ENCODE measurements at places on chromosomes 6 and 20.

DNA sequence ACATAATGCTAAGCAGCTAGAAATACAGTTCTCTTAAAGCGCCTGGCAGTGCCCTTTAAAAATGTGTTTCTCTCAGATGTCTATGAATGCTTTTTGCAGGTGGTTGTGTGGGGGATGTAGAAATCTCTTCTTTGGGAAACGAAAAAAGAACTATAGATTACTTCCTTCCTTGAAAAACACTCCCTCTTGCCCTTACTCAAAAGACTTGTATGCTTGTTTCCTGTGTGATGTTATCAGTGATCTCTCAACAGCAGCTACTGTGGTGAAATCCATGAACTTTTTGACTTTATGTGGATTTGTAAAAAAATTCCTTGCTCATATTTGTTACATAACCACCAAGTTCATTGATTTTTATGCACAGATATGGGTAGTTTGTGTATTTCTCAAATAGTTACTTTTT, 916.5 kb downstream of the QKI start:
- no peak for DNase-seq

- DNase-seq: no peak
These were observed 258.8 kb downstream of the CDH4 start for GRCh38 chr20:61510778-61511330.

DNA sequence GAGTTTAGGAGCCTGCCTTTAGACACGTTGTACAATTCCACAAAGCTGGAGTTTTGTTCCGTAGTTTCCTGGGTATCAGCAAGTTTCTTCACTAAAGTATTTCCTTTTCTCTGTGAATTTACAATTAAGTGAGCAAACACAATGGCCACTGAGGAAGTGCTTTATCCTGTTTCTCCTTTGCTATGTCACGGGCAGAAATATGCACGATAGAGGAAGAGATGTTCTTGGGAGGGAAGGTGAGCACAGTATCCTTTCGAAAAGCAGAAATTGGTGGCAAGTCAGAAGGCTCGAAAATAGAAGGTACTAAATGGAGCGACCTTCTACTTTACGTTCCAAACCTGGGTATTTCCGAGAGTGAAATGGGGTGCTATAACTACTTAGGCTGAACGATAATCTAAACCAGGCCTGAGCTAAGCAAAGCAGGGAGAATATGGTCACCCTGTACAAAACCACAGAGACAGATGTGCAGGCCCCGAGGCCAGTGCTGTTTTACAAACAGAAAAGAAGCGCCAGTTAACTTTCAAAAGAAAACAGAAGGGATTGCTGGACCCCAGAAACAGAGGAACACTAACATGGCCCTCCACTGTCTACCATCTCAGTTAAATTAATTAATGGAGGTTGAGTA, 259.6 kb downstream of the TBC1D7 start:
- no peak for DNase-seq

GRCh38 chr6:27296106-27296783, 15.8 kb downstream of the POM121L2 start:
- no peak for DNase-seq

DNA sequence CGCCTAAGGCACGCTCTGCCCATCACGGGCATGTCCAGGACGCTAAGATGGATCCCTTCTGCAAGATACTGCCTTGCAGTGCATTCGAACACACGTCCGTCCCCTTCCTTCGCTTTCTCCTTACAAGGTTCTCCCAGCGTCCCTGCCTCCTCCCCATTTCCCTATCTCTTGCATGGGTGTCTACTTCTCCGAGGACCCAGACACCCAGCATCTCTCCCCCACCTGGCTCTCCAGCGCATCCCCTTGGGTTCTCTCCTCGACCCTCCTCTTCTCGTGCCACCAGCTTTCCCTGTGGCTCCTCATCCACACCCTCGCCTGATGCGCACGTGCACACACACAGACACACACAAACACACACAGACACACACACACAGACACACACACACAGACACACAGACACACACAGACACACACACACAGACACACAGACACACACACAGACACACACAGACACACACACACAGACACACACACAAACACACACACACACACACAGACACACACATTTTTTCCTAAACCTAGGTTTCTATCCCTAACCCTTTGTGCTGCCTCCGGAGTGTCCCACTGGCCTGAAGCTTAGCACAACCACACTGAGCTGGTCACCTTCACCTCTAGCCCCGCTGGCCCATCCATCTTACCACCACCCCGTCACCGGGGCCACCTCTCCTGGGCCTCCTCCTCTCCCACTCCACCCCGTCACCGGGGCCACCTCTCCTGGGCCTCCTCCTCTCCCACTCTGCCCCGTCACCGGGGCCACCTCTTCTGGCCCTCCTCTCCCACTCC, 31.9 kb downstream of the ANKRD60 start:
- peak; percentile 28 for DNase-seq

DNA sequence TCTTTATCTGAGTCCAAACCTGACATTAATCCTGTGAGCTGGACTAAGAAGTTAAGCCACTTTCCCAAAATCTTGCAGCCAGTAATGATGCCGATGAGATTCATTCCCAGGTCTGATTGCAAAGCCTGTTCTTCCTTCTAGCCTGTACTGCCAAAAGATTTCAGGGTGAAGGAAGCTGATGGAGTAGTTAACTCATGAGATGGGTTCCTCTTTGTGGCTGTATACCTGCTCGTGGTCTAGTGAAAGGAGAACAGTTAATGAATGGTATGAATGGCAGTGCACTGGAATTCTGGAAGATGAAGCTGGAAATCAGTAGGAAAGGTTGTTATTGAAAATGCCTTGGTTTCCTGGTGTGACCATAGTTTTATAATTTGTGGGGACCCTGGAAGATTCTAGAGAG, 112.0 kb downstream of the FYN start:
- no peak for DNase-seq

- DNase-seq: no peak
These were observed 995 bp upstream of the GSTA4 start for GRCh38 chr6:52995913-52996645.

DNA sequence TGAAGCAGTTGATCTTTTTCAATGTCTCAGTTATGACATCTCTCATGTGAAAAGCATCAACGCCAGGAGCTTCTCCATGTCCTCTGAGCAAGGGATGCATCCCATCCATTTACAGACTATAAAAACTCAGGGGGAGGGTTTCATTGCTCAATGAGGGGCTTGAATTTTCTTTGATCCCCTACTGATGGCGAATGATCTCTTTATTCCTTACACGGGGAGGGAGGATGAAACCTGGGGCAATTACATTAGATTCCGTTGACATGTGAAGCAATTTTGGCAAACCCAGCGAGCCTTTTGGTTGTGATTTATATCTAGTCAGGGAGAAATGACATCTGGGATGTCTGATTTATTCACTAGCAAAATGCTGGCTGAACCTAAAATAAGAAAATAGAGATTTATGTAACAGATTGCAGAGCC, 268.9 kb downstream of the HIVEP2 start:
- DNase-seq: no peak

DNA sequence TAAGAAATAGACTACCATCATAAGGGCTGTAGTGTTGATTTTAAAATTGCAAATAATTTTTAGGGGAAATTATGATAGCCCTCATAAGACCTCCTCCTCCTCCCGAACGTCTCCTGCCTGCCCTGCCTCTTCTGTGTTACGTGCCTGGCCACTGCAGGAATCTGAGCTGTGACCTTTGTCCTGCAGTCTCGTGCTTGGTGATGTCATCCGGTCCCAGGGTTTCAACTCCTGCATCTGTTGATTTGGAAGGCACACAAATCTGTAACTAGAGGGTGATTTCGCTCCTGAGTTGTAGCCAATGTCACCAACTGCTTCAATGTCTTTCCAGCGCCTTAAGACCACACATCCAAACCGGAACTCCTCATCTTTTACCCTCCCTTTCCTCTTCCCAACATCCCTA, 163.2 kb downstream of the AIG1 start:
- no peak for DNase-seq

DNA sequence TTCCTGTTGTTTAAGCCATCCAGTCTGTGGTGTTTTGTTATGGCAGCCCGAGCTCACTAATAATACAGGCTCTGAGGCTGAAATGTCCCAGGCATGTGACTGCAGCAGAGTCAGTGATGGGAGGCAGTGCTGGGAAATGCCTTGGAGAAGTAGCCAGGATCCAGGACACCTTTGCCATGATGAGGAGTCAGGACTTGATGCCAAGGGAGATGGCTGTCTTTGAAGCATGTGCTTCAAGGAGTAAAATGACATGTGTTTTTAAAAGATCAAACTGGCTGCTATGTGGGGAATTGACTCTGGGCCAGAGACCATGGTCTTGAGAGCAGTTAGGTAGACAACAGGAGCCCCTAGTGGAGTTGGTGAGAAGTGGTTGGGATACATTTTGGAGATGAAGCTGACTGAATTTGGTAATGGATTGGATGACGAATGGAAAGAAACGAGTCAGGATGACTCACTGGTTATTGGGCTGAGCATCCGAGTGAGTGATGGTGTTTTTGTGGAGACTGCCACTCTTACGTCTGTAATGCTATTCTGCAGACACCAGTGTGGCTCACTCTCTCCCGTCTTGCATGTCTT, 322.2 kb downstream of the PLCB1 start:
- DNase-seq: peak; percentile 53

DNA sequence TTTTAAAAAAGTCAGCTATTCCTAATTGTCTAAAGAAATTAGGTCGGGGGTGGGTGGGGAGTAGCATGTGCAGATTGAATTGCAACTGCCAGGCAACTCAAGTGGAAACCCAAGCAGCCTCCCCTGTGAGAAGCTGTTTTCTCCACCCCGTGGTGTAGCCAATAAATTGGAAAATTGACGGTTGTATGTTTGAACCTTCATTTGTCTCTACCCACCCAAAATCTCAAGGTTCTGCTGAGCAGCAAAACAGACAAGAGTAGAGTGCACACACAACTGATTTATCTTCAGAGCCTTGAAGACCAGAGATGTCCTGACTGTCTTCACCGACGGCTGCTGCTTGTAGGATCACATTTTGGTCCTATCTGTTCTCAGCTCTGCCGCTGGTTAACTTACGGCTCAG, 88.5 kb downstream of the DTD1 start:
- DNase-seq: no peak

- DNase-seq: no peak
These were observed 92.2 kb downstream of the CEP57L1 start for GRCh38 chr6:109187399-109188114.

- no peak for DNase-seq
These were observed 49.1 kb downstream of the LAMA2 start for GRCh38 chr6:128932061-128932460.

GRCh38 chr20:1505361-1505760, 14.1 kb upstream of the SIRPB2 start:
- DNase-seq: no peak

DNA sequence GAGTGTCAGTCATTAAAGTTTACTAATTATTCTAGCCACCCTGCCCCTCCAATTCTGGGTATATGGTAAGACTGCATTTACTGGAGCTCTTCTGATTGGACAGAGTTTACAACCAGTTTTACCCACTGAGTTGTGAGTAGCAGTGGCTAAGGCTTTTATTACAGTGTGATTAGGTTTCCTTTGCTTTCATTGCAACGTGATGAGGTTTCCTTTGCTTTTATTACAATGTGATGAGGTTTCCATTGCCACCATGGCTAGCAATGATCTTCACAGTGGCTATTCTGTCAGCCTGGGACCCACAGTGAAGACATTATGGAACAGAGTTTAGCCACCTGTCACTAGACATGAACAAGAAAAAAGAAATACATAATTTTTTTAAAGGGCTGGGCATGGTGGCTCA, 710.2 kb upstream of the FLRT3 start:
- no peak for DNase-seq

DNA sequence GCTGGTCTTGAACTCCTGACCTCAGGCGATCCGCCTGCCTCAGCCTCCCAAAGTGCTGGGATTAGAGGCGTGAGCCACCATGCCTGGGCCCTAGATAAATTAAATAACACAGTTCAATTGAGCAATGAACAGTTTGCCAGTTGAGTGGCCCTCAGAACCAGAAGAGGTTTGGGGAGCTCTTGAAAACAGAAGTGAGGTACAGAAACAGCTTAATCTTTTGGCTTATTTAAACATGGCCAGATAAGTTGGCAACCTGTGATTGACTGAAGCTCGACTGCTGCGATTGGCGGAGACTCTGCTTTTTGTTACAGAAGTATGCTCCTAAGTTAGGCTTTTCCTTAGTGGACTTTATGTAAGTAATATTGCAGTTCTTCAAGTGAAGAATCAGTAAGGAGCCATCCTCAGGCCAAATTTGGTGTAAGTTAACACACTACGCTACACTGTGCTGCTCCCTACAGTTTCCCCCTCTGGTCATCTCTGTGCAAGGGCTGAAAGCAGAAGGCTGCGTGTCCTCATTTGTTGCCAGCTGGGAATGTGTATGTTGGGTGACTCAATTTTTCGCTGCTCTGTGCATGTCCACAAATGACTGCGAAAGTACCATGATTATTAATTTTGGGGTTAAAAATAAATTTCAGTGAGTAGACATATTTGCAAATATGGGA, 9.8 kb downstream of the XRN2 start:
- DNase-seq: no peak

- no peak for DNase-seq
These were observed 109.6 kb upstream of the CARMIL1 start for GRCh38 chr6:25169553-25169952.

Data from T1000 (cell line).